ENCODE measurements at places on chromosomes 13 and 19.
A peak's percentile ranks its signal among the peaks of the same experiment; 100 is the strongest.

- no peak for DNase-seq
These were observed 66.0 kb upstream of the TNFRSF19 start for GRCh38 chr13:23504180-23504579.

GRCh38 chr19:19361075-19361594, 40.5 kb downstream of the MAU2 start:
- DNase-seq: peak; percentile 85

- no peak for DNase-seq
These were observed 23.1 kb upstream of the KLF5 start for GRCh38 chr13:73035660-73036059.

- no peak for DNase-seq
These were observed 156.4 kb upstream of the KL start for GRCh38 chr13:32859707-32860292.
